Iris pigment epithelial cell (primary cell): ENCODE measurements at places on chromosomes 5 and 9.

DNA sequence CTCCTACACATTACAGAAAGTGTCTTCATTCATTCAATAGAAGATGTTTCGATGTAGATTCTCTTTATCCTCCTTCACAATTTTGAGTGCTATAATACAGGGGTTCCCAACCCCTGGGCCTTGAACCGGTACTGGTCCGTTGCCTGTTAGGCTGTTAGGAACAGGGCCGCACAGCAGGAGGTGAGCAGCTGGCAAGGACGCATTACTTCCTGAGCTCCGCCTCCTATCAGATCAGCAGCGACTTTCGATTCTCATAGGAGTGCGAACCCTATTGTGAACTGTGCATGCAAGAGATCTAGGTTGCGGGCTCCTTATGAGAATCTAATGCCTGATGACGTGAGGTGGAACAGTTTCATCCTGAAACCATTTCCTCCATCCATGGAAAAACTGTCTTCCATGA is 153.0 kb upstream of the SMC2 start:
- DNase-seq = no peak

- no peak for DNase-seq
Measured at GRCh38 chr9:95494022-95494415, 22.8 kb downstream of the PTCH1 start.

DNA sequence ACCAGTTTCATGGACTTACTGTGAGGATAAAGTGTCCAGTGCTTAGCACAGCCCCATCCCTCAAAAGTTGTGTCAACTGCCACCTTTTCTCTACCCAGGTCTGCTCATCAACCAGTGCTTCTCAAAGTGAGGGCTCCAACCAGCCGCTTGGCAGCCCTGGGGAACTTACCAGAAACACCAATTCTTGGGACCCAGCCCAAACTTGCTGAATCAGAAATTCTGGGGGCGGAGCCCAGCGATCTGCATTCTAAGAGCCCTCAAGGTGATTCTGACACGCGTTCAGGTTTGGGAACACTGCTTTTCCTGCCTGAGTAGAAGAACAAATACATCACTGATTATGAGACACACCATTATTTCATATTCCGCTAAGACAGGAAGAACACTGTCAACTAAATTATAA is 132.0 kb downstream of the NSG2 start:
- no peak for DNase-seq

- peak; percentile 48 for DNase-seq
Measured at GRCh38 chr9:101536938-101537337, 3.3 kb downstream of the RNF20 start.

- DNase-seq = no peak
Measured at GRCh38 chr5:142772446-142773293, 2.5 kb downstream of the ARHGAP26 start.

DNA sequence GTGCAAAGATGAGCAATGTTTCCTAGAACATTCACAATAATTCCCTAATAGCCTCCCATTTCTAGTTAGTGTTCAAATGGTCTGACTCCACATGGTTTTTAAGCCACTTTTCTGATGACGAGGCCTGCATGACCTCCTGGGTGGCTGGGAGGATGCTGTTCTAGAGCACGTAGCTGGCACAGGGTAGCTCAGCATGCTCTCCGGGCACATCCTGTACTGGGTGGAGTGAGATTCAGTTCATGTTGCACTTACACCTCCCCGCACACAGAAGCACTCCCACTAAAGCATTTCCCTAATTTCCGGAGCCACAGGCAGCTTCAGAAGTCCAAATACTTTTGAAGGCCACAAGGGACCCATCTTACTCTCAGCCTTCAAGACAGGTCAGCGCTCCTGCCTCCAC is 159.8 kb upstream of the LHFPL2 start:
- DNase-seq = no peak

- no peak for DNase-seq
Measured at GRCh38 chr9:136010615-136011361, 49.6 kb upstream of the UBAC1 start.

DNA sequence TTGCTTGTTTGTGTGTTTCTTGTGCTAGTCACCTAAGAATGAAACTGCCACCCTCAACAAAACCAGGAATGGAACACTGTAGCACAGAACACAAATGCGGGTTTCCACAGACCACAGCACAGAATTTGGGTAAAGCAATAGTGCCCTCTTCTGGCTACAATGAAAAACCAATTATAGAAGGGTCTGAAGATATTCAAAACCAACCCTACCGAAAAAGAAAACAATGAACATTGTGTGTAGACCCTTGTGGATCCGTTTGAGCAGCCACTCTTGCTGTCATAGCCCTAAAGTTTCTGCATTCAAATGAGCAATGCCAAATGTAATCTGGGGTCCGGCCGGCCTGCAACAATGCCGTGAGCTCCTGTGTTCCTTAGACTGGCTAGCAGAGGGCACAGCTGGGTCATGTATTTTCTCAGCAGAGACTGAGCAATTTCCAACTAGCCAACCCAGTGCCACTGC is 8.3 kb upstream of the ENC1 start:
- DNase-seq = peak; percentile 71

DNA sequence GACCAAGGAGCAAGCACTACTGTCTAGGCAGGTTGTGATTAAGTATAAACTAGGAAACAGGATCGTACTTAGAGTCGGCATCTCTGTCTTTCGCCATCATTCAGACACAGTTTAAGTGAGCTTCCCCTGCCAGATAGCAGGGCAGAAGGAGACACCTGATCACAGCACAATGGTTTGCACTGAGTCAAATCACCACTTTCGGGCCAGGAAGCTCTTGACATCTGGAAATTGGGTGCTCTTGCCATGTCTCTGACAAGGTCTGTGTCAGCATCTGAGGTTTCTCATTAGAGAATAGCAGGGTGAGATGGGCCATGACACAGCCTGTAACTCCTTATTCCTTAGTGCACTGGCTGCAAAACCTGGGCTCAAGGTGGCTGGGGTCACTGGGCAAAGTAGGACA is 8.3 kb downstream of the ADRB2 start:
- DNase-seq = no peak

DNA sequence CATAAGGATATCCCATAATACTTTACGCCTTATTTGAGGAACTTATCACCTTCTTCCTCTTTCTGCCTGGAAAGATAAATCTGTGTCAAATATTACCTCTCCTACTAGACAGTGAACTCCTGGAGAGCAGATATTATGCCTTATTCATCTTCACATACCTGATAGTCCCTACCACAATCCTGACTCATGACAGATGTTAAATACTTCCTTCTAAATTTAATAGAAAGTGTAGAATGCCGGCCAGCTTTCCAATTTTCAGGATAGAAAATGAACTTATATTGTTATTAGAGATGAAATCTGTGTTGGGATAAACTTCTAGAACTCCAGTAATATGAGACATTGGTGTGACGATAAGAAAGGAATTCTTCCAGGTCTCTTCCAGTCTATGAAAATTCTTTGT is 89.0 kb downstream of the GCNT4 start:
- DNase-seq = peak; percentile 11

DNA sequence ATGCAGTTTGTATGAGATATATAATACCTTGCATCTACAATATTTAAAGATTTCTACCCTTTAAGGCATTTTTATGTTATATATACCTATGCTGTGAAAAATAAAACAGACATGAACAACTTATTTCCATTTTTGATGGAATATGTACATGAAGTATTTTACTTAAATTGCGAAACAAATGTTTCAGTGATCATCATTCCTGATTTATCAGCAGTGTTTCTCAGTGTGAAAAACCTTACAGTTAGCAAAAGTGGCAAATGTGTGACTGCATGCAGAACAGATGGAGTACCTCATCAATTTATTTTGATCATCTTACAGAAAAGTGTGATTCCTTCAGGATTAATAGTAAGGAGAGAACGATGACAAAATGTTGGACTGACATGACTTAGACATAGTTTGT is 43.1 kb downstream of the PRR16 start:
- no peak for DNase-seq

DNA sequence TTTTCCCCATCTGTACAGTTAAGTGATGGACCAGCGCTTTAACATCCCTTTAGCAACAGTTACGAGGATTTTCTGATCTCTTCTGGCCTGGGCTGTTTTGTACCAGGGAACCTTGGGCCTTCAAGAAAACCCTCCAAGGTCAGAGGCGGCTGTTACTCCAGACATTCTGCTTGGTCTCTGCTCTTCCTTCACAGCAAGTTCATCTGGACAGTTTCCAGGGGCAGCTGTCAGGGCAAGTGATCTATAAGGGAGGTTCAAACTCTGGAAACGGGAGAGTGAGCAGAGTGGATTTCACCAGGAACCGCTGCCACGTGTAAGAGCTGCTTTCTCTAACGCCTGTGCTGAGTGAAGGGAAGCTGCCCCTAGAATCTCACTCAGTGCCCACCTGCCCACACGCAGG is 36.7 kb downstream of the ZNF618 start:
- no peak for DNase-seq

- no peak for DNase-seq
Measured at GRCh38 chr5:123756318-123756665, 244.3 kb downstream of the CSNK1G3 start.

GRCh38 chr9:36632892-36633291 is 60.2 kb downstream of the MELK start:
- peak; percentile 45 for DNase-seq

DNA sequence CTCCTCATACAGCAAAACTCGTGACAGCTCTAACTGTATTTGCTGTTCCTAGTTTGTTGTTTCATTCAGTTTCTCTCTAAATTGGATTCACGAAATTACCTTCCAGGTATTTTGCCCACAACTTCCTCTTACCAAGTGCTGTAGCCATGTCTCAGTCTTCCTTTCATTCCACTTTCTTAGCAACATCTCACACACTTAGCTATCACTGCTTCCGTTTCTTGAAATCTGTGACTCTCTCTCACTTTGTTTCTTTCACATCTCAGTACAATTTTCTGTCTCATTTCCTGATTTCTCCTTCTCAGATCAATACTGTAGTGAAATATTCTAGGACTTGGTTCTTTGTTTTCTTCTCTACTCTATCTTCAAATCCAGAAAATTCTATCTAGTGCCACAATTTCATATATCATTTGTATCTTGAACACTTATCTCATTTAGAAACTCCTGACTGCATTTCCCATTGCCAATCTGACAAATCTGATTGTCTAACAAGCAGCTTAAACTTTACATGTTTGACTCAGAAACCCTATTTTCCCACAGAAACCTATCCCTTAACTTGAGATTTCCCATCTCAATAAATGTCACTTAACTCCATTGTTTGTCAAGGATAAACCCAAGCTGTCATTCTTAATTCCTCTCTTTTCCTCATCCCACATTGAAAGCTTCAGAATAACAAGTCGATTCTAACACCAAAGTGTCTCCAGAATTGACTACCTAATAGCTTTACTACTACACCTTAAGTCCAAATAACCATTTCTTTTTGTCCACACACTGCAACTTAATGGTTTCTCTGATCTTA is 303.1 kb downstream of the CDH12 start:
- DNase-seq = no peak

GRCh38 chr9:131824155-131824594 is 84.3 kb upstream of the RAPGEF1 start:
- DNase-seq = no peak

- no peak for DNase-seq
Measured at GRCh38 chr5:116645627-116646026, 71.0 kb upstream of the SEMA6A start.

DNA sequence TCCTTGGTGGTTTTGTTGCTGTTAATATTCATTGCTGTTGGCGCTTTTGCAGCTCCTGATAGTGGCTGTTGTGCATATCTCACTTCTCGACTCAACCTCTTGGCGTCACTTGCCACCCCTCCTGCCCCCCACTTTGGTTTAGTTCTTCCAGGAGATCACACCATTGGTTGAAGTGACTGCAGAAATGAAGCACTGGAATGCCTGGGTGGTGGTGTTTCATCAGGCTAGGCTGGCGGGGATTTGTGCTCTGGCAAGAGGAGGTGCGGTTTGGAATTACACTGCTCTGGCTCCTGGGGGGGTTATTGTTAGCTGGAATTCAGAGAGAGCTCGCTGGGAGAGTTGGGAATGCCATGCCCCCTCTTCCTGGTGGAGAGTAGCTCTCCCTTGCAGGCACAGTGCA is 11.5 kb downstream of the PRRC2B start:
- DNase-seq = peak; percentile 86

DNA sequence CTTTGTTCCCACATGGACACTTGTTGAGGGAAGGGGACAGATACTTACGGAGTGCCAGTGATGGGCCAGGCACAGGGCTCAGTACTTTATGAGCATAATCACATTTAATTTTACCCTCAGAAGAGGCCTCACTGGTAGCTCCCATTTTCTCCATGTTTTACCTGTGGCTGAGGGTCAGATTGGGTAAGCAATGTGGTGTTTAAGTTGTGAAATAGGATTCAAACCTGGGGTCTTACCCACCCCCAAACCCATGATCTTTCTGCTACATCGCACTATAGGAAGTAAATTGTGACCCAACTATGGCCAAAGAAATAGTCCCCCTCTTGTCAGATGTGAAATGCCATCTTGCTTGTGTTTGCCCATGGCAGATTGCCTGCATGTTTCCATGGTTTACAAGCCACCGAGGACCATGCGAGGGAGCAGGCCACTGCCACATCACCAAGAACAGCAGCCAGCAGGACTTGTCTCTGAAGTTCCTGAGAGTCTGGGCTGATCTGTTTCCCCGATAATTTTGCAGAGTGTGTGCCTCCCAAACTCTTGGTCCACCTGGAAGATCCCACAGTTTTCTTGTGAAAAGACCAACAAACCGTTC is 95.4 kb downstream of the MACROH2A1 start:
- DNase-seq = no peak

GRCh38 chr5:172886974-172887501 is 53.0 kb downstream of the ERGIC1 start:
- DNase-seq = peak; percentile 100

DNA sequence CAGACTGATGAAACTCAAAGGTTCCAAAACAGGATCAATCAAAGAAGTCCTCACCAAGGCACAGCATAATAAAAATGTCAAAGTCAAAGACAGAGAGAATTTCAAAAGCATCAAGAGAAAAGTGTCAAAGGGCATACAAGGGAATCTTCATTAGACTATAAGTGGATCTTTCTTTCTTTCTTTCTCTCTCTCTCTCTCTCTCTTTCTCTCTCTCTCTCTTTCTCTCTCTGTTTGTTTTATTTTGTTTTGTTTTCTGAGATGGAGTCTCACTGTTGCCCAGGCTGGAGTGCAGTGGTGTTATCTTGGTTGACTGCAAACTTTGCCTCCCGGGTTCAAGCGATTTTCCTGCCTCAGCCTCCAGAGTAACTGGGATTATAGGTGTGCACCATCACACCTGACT is 148.3 kb upstream of the CD180 start:
- no peak for DNase-seq

DNA sequence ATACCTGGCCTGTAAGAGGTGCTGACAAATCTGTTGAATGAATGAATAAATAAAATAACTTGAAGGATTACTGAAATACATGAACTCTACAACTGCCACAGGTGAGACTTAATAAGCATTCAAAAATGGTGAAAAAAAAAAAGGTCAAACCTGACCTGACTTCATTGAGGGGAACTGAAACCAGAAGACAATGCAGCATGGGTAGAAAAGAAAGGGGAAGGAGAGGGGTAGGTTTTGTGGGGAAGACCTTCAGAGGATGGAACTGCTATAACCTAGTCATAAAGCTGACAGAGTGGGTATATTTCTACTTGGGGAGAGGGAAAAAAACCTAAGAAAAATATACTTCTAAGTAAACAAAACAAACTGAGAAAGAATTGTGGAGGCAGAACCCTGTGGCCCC is 56.6 kb downstream of the RASEF start:
- DNase-seq = no peak
